ENCODE measurements at places on chromosomes 12 and 14.

DNA sequence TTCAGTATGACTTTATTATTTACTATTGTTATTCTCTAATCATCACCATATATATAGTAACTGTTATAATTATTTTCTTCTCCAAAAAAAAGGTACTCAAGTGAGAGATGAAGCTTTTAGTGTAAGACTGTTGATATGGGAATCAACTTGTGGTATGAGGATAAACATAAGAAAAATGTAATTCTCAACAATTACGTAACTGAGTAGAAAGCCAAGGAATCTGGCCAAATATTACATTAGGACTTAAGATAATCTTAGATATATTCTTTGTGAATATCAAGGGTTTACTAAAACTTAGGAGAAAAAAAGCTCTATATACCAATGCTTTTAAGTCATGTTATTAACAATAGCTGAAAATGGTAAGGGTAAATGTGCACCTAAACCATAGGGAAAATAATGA is 13.3 kb downstream of the SENP1 start:
- H3K27me3 ChIP-seq: no peaks in the 10 kb centered on the region
- H3K4me1 ChIP-seq: peaks cover 7% of the 10 kb centered on the region
- peaks cover 66% of the 10 kb centered on the region for H3K36me3 ChIP-seq
- no peak overlapping the region for H3K27ac ChIP-seq

DNA sequence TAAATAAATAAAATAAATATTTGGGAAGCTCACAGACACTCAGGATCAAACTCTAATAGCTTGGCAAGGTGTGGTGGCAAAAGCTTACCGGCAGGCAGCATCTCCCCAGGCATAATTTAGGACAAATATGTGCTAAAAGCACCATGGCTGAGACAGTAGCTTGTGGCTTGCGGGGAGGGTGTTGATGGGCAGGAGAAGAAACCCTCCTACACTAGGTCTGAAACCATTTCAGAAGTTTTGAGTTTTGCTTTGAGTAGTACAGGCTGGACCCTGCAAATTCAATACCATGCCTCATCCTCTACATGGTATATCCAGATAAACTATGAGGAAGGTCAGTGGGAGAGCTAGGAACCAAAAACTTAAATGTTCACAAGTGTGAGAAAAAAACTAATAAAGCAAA is 33.1 kb downstream of the MAP3K9 start:
- no peaks in the 10 kb centered on the region for H3K36me3 ChIP-seq
- H3K4me1 ChIP-seq: peaks cover 41% of the 10 kb centered on the region
- H3K4me3 ChIP-seq: no peak overlapping the region
- no peaks in the 10 kb centered on the region for H3K27me3 ChIP-seq
- H3K27ac ChIP-seq: no peak overlapping the region
- DNase-seq: no peak

GRCh38 chr14:89720741-89721729 is 233.5 kb downstream of the EFCAB11 start:
- peak overlapping the region; percentile 95 for H3K27ac ChIP-seq
- no peaks in the 10 kb centered on the region for H3K36me3 ChIP-seq
- no peaks in the 10 kb centered on the region for H3K27me3 ChIP-seq
- H3K4me1 ChIP-seq: peaks cover 66% of the 10 kb centered on the region
- peak overlapping the region; percentile 69 for H3K4me3 ChIP-seq
- DNase-seq: peak; percentile 45

- no peaks in the 10 kb centered on the region for H3K36me3 ChIP-seq
- H3K4me1 ChIP-seq: no peaks in the 10 kb centered on the region
- no peak for DNase-seq
- H3K4me3 ChIP-seq: no peak overlapping the region
- H3K27ac ChIP-seq: no peak overlapping the region
Measured at GRCh38 chr14:41549821-41550607, 56.7 kb upstream of the LRFN5 start.

GRCh38 chr12:52364061-52364460 is 3.2 kb downstream of the KRT85 start:
- H3K27ac ChIP-seq: no peak overlapping the region
- DNase-seq: no peak
- H3K4me3 ChIP-seq: no peak overlapping the region
- H3K4me1 ChIP-seq: peaks cover 8% of the 10 kb centered on the region
- no peaks in the 10 kb centered on the region for H3K36me3 ChIP-seq

DNA sequence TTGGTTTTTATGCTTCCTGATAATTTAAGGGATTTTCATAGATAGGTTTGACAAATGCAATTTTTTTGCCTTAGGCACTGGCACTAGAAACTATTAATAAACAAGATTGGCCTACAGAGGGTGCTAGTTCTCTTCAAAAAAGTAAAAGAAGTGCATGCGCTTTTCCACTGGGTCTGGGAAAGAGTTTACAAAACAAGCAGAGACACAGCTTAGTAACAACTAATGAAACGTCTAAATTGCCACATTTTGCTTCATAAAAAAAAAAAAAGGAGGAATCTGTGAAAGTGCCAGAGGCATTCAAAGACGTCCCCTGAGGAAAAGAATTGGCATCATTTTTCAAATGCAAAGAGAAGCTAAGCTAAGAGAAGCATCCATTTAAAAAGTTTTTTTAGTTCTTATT is 58.3 kb upstream of the EEA1 start:
- H3K4me3 ChIP-seq: peak overlapping the region; percentile 69
- H3K27ac ChIP-seq: peak overlapping the region; percentile 89
- H3K36me3 ChIP-seq: no peaks in the 10 kb centered on the region
- no peaks in the 10 kb centered on the region for H3K27me3 ChIP-seq
- DNase-seq: no peak

DNA sequence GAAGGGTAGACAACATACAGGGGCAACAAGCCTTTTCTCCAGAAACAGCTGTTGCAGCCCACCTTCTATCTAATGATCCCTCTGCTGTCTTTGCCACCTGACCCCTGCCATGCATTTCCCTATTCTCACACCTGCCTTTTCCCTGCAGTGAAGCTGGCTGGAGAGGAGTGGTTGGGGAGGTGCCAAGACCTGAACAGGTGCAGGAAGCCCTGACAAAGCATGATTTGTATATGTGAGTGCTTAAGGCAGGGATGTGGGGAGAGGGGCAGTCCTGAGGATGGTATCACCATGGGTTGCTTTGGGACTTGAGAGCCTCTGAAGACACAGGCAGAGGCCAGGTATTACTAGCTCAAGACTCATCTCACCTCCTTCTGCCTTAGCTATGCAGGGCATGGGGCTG is 2.9 kb upstream of the PFDN5 start:
- H3K4me3 ChIP-seq: no peak overlapping the region
- DNase-seq: no peak
- H3K36me3 ChIP-seq: peaks cover 12% of the 10 kb centered on the region
- H3K27ac ChIP-seq: no peak overlapping the region

- no peaks in the 10 kb centered on the region for H3K4me1 ChIP-seq
- no peaks in the 10 kb centered on the region for H3K27me3 ChIP-seq
- no peak overlapping the region for H3K27ac ChIP-seq
- H3K4me3 ChIP-seq: no peak overlapping the region
- DNase-seq: no peak
- H3K36me3 ChIP-seq: no peaks in the 10 kb centered on the region
Measured at GRCh38 chr12:41293011-41293410, 104.9 kb downstream of the PDZRN4 start.

DNA sequence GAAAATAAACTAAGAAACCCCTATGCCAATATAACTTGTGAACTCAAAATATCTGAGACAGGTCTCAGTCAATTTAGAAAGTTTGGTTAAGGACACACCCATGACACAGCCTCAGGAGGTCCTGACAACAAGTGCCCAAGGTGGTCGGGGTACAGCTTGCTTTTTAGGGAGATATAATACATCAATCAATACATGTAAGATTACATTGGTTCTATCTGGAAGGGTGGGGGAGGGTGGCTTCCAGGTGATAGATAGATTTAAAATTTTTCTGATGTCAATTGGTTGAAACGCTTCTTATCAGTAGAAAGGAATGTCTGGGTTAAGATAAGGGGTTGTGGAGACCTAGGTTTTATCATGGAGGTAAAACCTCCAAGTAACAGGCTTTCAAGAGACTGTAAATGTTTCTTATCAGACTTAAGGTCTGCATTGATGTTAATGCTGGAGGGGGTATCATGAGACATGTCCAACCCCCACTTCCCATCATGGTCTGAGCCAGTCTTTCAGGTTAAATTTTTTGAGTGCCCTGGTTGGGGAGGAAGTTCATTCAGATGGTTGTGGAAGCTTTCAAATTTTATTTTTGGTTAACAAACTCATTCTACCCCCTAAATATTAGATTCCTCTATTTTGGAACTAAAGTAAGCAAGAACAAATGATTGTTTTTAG is 82.0 kb upstream of the RASSF8 start:
- no peak overlapping the region for H3K27ac ChIP-seq
- no peak overlapping the region for H3K4me3 ChIP-seq
- H3K27me3 ChIP-seq: no peaks in the 10 kb centered on the region
- no peaks in the 10 kb centered on the region for H3K36me3 ChIP-seq
- H3K4me1 ChIP-seq: no peaks in the 10 kb centered on the region

DNA sequence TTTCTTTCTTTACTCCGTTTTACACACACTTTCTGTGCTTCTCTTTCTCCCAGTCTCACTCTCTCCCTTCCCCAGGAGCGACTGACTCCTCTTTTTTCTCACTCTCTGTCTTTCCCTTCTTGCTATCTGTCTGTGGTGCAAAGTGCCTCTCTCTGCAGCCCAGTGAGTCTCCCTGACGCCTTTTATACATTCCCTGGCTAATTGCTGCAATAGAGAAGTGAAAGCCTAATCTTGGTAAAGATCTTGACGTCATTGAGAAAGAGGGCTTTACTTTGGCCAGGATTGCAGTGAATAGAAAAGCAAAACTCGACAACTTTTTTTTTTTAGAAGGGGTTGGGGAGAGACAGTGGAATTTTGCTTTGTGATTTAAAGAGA is 706 bp upstream of the DIO2 start:
- H3K4me1 ChIP-seq: no peaks in the 10 kb centered on the region
- no peaks in the 10 kb centered on the region for H3K27me3 ChIP-seq
- no peak for DNase-seq
- H3K36me3 ChIP-seq: no peaks in the 10 kb centered on the region

- H3K4me1 ChIP-seq: no peaks in the 10 kb centered on the region
- DNase-seq: no peak
- no peak overlapping the region for H3K27ac ChIP-seq
- H3K4me3 ChIP-seq: no peak overlapping the region
- H3K27me3 ChIP-seq: no peaks in the 10 kb centered on the region
Measured at GRCh38 chr14:41385797-41386196, 220.9 kb upstream of the LRFN5 start.

DNA sequence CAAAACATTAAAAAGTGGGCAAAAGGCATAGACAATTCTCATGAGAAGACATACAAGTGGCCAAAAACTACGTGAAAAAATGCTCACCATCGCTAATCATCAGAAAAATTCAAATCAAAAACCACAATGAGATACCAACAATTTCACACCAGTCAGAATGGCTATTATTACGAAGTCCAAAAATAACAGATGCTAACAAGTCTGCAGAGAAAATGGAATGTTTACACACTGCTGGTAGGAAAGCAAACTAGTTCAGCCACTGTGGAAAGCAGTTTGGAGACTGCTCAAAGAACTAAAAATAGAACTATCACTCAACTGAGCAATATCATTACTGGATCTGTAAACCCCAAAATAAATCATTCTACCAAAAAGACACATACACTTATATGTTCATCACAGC is 76.2 kb downstream of the PRKD1 start:
- no peak for DNase-seq
- H3K27me3 ChIP-seq: no peaks in the 10 kb centered on the region
- H3K4me3 ChIP-seq: no peak overlapping the region
- H3K36me3 ChIP-seq: peaks cover 5% of the 10 kb centered on the region

- peak overlapping the region; percentile 35 for H3K27ac ChIP-seq
- H3K27me3 ChIP-seq: no peaks in the 10 kb centered on the region
- peaks cover 51% of the 10 kb centered on the region for H3K4me1 ChIP-seq
- H3K36me3 ChIP-seq: peaks cover 9% of the 10 kb centered on the region
- DNase-seq: no peak
Measured at GRCh38 chr14:71541271-71541670, 391.0 kb upstream of the RGS6 start.

DNA sequence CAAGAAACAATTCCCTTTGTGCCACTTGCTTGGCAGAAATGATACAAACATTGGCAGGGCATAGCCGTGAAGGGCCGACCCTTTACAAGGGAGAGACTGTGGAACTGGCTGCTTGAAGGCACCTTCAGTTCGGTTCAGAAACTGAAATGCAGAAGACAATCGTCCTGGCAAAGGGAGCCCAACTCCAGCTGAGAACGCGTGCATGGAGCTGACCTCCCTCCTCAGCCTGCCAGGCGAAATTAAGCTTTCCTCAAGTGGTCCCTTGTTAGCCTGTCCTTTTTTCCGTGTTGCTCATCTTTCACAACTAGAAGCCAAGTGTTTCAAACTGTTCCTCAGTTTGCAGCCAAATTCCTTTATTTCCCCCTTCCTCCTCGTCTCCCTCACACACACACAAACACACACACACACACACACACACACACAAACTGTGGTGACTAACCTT is 8.1 kb downstream of the LGR5 start:
- H3K36me3 ChIP-seq: no peaks in the 10 kb centered on the region
- H3K27me3 ChIP-seq: peaks cover 16% of the 10 kb centered on the region
- DNase-seq: no peak
- H3K4me3 ChIP-seq: no peak overlapping the region
- H3K4me1 ChIP-seq: peaks cover 3% of the 10 kb centered on the region

GRCh38 chr12:113478351-113479011 is 6.8 kb upstream of the LHX5 start:
- no peak overlapping the region for H3K4me3 ChIP-seq
- H3K36me3 ChIP-seq: no peaks in the 10 kb centered on the region

GRCh38 chr12:1533205-1533601 is 61.2 kb downstream of the FBXL14 start:
- DNase-seq: no peak
- no peak overlapping the region for H3K27ac ChIP-seq
- H3K4me3 ChIP-seq: peak overlapping the region; percentile 76
- H3K4me1 ChIP-seq: peaks cover 30% of the 10 kb centered on the region
- peaks cover 49% of the 10 kb centered on the region for H3K27me3 ChIP-seq
- no peaks in the 10 kb centered on the region for H3K36me3 ChIP-seq

- H3K4me1 ChIP-seq: peaks cover 12% of the 10 kb centered on the region
- no peak for DNase-seq
- no peak overlapping the region for H3K4me3 ChIP-seq
Measured at GRCh38 chr12:25716842-25717241, 163.8 kb upstream of the LMNTD1 start.

DNA sequence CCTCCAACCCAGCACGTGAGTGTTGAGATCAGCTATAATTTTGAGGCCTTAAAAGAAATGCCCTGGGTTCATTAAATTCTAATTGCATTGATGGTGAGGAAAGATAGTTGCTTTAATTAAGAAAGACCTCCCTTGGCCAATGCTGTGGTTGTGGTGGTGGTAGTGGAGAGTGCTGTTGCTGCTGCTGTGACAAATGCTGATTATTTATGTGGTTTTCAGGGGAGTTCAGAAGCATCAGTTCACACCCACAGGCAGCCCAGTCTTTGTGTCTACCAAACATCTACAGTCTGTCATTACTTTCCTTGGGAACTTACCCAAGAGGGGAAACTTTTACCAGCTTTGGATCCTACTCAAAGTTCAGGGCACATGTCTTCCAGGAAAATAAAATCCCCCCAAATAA is 178.4 kb upstream of the PARP11 start:
- H3K4me1 ChIP-seq: no peaks in the 10 kb centered on the region
- DNase-seq: no peak
- H3K36me3 ChIP-seq: no peaks in the 10 kb centered on the region
- peaks cover 13% of the 10 kb centered on the region for H3K27me3 ChIP-seq
- H3K27ac ChIP-seq: no peak overlapping the region

- H3K4me3 ChIP-seq: no peak overlapping the region
- H3K4me1 ChIP-seq: peaks cover 9% of the 10 kb centered on the region
- H3K27ac ChIP-seq: no peak overlapping the region
- H3K36me3 ChIP-seq: no peaks in the 10 kb centered on the region
Measured at GRCh38 chr12:13005649-13006048, 5.6 kb upstream of the HEBP1 start.

- no peak for DNase-seq
- no peaks in the 10 kb centered on the region for H3K36me3 ChIP-seq
- no peaks in the 10 kb centered on the region for H3K4me1 ChIP-seq
- no peaks in the 10 kb centered on the region for H3K27me3 ChIP-seq
- no peak overlapping the region for H3K27ac ChIP-seq
Measured at GRCh38 chr12:75951399-75952278, 79.9 kb downstream of the PHLDA1 start.

Measured in activated B cell treated with CpG ODN at 0.5 μM for 24 hours (primary cell).